ENCODE measurements at places on chromosomes 2 and 18.

DNA sequence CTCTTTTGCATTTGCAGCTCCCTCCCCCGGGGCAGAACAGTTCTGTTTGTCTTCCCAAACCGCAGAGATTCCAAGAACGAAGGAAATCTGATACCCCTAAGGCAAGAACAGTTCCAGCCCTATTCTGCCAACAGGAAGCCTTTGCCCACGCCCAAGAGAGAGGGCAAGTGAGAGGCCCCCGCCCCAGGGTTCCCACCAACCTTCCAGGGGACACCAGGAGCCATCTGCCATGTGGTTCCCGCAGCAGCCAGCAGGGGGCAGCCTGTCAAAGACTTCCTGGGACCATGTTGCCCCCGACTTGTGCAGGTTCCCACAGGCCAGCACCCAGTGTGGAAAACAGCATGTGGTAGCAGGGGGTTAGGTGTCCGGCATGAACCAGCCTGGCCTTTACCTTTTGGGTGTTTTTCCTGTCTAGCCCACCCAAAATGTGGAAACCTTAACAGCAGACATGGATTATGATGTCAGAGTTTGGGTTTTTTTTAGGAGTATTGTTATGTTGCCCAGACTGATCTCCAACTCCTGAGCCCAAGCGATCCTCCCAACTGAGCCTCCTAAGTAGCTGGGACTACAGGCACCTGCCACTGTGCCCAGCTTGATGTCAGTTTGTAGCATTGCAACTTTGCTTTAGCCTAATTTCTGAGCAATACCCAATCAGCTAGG lies 21.7 kb upstream of the EFHD1 start:
- DNase-seq: no peak

- DNase-seq: no peak
These were observed 974.3 kb upstream of the CELF4 start for GRCh38 chr18:38539856-38540255.

GRCh38 chr2:191578031-191578430 lies 99.9 kb upstream of the NABP1 start:
- DNase-seq: no peak

GRCh38 chr2:182682210-182682609 lies 33.8 kb upstream of the DNAJC10 start:
- DNase-seq: no peak

DNA sequence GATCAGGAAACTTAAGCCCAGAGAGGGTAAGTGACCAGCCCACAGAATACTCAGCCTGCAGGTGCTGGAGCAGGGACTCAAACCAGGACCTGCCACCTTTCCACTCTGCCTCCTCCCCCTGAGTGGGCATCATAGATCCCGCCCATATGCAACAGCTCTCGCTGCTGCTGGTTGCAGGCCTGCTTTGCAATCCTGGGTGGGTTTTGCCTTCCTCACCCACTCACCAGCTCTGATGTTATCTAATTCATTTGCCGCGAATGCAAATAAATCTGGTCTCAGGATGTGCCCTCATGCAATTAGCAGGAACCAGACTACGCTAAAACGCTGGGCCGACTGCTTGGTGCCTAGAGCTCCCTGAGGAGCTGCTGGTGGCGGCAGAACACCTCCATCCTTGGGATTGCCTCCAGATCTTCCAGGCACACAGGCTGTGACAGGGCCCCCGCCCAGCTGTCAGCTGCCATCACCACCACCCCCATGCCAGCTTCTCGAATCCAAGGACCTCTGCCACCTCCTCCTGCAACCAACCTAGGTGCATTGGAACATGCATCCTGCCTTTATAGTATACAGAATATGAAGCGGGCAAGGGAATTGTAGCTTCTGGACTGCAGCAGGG lies 28.8 kb downstream of the CNGA3 start:
- no peak for DNase-seq

- DNase-seq: no peak
These were observed 13.4 kb downstream of the SERPINB7 start for GRCh38 chr18:63788447-63789096.

- DNase-seq: no peak
These were observed 246.8 kb downstream of the AGPS start for GRCh38 chr2:177639262-177639914.

DNA sequence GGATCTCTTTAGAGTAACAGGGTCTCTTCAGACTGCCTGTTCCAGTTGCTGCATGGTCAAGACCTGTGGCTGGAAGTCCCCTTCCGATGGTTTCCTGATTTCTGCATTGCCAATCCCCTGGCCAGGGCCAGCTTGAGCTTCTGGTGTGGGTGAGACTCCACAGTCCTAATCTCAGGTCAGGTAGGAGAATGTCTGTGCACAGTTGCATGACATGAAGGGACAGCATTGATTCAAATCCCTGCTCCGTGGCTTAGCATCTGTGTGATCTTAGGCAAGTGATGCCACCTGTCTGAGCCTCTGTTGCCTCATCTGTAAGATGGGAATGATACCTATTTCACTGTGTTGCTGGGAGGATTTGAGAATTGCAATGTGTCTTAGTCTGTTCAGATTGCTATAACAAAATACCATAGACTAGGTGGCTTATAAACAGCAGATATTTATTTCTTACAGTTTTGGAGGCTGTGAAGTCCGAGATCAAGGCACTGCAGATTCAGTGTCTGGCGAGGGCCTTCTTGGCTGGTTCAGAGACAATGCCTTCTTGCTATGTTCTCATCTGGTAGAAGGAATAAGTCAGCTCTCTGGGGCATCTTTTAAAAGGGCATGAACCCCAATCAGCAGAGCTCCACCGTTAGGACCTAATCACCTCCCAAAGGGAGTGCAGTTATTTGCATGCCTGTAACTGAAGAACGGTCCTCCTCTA lies 66.2 kb downstream of the ATOH8 start:
- no peak for DNase-seq

- DNase-seq: no peak
These were observed 65.1 kb downstream of the MRPS9 start for GRCh38 chr2:105102963-105103421.

DNA sequence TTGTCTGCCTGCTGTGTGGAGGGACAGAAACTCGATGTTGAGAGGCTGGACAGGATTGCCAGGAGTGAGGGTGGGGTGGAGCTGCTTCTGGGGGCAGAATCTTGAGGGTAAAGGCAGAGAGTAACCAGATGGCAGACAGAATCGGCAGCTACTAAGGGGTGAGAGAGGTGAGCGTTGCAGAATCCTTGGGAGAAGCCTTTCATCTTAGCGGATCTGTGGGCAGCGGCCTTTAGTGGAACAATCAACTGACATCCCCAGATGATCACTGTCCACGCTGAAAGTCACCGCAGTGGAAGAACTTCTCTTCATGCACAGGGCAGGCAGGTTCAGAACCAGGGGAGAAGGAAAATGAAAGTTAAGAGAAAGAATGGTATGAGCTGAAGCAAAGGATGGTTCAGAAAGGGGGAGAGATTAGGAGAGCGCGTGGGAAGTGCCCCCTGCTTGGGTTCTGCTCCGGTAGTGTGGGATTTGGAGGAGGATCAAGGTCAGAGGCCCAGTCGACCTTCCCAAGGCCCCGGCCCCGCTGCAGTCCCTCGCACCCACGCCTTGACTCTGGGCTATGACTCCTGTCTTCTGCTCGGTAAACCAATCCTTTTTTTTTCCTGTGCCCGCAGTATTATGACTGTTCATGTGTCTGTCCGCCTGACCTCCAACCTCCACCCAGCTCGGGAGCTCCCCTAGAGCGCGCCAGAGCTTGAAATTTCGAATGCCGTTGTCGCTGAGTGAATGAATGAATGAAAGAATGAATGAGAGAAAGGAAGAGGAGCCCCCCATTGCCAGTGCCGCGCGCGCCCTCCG lies 584 bp downstream of the BOLA3 start:
- DNase-seq: no peak

GRCh38 chr2:107202962-107203591 lies 317.1 kb upstream of the ST6GAL2 start:
- DNase-seq: no peak

Data from NCI-H774 (cell line).